Activated naive CD4-positive, alpha-beta T cell (primary cell): ENCODE measurements at places on chromosomes 6 and 20.

GRCh38 chr20:3815703-3816315, 4.5 kb upstream of the AP5S1 start:
- no peak for DNase-seq

DNA sequence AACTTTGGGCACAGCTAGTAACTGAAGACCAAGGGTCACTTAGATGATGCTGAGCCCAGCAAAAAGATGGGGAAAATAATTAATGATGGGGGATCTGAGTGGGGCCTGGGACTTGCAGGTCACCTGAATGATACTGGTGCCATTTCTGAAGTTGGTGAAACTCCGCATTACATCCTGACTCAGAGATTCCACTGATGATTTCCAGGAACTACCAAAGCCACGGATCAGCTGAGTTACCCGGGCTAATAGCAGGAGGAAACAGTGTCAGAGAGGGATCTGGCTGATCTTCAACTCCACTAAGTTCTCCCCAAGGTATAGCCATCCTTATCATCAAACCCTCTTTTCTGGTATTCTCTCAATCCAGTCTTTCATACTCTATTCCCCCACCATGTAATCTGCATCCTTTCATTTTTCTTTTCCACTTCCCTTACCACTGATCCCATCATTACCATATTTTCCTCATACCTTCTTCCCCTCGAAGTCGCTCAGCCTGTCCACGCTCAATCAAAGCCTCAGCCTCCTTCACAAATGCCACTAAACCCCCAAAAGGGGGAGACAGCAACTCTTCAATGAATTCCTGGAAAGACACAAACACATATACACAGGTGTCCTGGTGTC, 20.2 kb downstream of the VPS52 start:
- no peak for DNase-seq

- peak; percentile 57 for DNase-seq
Observed at GRCh38 chr6:27687154-27688013, 214.5 kb upstream of the ZNF184 start.

DNA sequence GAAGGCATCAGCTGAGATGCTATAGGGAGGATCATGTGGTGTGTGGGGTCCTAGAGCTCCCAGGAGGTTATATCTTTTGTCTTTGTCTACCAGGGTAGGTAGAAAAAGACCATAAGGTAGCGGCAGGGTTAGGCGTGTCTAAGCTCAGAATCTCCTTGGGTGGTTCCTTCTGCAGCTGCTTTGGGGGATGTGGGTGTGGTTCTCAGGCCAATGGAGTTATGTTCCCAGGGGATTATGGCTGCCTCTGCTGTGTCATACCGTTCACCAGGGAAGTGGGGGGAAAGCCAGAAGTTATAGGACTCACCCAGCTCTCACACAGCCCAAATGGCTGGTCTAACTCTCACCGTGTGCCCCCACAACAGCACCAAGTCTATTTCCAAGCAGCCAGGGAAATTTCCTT, 107.4 kb upstream of the ADGRB3 start:
- DNase-seq, result no peak

DNA sequence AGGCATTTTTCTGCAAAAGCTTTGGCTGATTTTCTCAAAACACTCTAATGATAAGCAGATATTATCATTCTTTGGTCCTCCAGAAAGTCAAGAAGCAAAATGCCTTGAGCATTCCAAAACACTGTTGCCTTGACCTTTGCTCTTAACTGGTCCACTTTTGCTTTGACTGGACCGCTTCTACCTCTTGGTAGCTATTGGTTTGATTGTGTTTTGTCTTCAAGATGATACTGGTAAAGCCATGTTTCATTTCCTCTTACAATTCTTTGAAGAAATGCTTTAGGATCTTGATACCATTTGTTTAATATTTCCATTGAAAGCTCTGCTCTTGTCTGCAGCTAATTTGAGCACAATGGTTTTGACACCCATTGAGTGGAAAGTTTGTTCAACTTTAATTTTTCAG, 35.6 kb upstream of the SDHAF4 start:
- no peak for DNase-seq

- no peak for DNase-seq
Observed at GRCh38 chr6:121959501-121959900, 440.0 kb upstream of the HSF2 start.

- no peak for DNase-seq
Observed at GRCh38 chr6:47302043-47302442, 7.7 kb downstream of the TNFRSF21 start.

GRCh38 chr6:30744054-30744805, at the start of gene IER3:
IER3 (minus strand) TSS chr6:30744547; CDS start chr6:30744518, 29 bp downstream.
- peak; percentile 54 for DNase-seq

- no peak for DNase-seq
Observed at GRCh38 chr20:52676283-52676995, 295.7 kb upstream of the TSHZ2 start.

- DNase-seq, result no peak
Observed at GRCh38 chr6:144782634-144783033, 497.5 kb downstream of the UTRN start.

DNA sequence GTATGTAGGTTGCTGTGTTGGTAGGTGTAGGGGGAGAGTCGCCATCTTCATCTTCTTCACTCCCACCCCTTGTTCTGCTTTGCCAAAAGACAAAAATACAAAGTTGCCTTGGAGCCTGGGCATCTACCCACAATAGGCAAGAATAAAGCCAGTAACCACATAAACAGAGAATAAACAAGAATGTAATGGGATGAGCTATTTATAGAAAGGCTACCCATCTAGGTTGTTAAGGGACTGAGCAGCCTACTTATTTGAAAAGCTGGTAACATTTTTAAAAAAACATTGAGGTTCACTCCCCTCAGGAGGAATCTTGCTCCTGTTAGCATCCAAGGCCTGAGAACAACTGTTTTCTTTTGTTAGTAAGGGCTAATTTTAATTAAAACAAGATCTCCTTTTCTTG, 301.4 kb upstream of the STXBP5 start:
- DNase-seq, result no peak

DNA sequence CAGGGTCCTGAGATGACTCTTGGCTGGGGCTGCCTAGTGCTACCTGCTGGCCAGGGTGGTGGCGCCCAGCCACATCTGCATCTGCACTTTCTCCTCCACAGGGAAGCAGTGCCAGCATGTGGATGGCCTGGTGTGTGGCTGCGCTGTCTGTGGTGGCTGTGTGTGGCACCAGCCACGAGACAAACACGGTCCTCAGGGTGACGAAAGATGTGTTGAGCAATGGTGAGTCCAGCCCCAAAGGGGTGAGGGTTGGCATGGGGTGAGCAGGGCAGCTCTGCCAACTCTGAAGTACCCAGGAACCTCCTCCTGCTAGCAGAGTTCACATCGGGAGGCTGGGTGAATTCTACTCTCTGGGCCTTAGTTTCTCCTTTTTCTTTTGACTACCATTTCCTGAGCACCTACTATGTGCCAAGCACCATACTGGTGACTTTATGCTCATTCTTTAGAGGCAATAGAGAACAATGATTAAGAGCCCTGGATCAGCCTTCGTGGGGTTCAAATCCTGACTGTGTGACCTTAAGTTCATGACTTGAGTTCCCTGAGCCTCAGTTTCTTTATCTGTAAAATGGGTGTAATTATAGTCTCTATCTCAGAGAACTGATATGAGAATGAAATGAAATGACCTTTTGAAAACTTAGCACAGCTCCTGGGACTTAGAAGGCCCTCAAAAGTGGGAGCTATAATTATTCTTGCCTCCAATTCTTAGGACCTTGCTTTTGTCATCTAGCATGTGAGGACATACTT, 2.1 kb downstream of the BPIFB4 start:
- no peak for DNase-seq

GRCh38 chr6:5050009-5050408, 35.1 kb upstream of the PPP1R3G start:
- no peak for DNase-seq

DNA sequence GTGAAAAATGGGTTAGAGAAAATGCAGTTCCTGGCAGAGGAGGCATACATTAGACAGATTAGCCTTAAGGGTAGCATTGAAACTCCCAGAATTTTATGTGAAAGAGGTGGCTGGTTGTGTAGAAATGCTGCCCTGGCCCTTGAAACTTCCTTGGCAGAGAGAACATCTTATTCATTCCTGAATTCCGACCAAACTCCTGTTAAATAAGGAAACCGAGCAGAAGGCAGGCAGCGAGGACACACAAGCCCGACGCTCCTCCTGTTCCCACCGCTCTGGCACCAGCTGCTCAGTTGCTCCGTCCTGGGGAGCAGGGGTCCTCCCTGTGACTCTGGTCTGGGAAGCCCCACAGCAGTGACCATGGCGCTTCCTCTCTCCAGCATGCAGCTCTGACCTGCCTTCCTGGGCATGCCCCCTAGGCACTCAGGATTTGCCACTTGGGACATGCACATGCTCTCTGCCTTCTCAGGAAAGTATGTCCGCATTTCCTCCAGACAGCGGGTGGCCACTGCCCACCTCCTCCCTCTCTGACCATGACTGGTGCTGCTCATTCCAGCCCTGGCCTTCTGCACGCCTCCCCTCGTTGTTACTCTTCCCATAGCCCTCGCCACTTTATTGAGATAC, 35.2 kb upstream of the CLDN20 start:
- DNase-seq, result no peak

DNA sequence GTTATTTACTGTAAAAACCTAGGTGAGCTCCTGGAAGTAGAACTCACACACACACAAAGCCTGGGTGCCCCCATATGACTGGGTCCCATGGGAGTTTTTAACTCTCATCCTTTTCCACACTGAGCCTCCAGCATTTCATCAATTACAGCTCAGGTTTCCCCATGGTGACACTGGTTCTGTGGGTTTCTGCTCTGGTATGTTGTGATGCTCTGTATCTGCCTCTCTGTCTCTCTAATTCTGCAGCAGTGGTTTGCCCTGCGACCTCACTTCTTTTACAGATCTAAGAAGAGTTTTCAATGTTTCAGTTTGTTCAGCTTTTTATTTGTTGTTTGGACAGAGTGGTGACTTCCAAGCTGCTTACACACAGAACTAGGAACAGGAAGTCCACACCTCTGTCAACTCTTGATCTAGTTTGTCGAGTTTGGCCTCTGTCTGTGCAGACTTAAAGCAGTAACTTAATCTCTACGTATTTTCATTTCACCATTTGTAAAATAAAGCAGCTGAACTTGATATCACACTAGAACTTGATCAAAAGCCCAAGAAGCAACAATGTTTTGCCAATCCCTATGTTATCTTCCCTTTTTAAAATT, 554.3 kb downstream of the EPHA7 start:
- DNase-seq, result no peak

DNA sequence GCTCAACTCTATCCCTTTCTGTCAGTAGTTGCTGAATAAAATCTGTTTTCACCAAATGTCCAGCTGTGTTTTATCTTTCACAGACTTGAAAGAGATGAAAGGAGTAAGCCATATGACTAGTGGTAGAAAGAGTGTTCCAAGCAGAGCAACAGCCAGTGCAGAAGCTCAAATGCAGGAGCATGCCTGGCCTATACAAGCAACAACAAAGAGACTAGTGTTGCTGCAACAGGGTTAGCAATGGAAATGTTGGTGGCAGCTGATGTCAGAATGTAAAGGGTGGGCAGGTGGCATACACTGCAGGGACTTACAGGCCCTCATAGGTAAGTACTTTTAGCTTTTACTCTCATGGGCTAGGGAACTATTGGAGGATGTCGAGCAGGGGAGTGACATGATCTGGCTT, 5.2 kb upstream of the HINT3 start:
- no peak for DNase-seq

- no peak for DNase-seq
Observed at GRCh38 chr20:50336661-50337060, 146.0 kb downstream of the CEBPB start.

GRCh38 chr20:35328095-35328685, 36.0 kb upstream of the FAM83C start:
- DNase-seq, result no peak

DNA sequence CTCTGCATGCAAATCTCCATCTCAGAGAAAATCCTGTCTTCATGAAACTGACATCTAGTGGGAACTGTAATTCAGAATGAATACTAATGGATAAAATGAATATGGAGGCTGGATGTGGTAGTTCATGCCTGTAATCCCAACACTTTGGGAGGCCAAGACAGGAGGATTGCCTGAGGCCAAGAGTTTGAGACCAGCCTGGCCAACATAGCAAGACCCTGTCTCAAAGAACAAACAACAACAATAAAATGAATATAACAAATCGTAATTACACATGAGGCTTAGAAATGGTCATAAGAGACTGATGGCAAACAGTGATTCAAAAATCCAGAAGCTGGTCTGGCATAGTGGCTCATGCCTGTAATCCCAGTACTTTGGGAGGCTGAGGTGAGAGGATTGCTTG, 44.6 kb upstream of the DSN1 start:
- DNase-seq, result no peak

GRCh38 chr6:83770910-83771309, 62.0 kb upstream of the SNAP91 start:
- DNase-seq, result no peak

- no peak for DNase-seq
Observed at GRCh38 chr6:39961178-39961577, 26.9 kb upstream of the MOCS1 start.

DNA sequence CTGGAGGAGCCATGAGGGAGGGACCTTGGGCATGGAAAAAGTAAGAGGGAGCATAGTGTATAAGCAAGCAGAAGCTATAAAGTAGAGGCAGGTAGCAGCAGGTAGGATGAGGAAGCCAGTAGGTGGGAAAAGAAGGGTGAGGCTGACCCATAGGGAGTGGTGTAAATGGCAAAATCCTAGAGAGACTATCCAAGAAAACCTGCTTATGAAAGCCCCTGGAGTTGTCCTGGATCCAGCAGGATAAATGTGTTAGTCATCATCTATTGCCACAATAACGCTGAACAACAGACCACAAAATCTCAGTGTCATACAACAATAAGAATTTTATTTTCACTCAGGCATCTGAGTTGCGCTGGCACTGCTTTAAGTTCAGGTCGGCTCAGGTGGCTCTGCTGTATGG, 30.2 kb downstream of the CHD6 start:
- no peak for DNase-seq
